Stimulated activated CD8-positive, alpha-beta memory T cell treated with anti-CD3 and anti-CD28 coated beads, Interleukin-7, amount 100 ng/mL, for 1 hour (primary cell): ENCODE measurements at places on chromosomes 11 and 22.

DNA sequence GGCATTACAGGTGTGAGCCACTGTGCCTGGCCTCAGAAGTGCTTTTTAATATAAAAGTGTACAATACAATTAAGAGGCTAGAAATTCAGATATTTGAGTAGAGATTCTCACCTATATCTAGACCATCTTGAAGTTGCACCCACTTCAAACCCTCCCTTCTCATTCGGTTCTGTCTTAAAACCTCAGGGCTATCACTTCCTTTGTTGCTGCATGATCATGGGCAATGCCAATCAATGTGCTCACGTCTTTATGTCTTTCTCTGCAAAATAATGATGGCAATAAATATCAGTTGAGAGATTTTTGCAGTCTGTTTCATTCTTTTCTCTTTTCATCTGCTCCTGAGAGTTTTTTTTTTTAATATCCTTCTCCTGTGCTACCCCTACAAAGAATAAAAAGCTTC, 9.3 kb upstream of the NUP160 start:
- no peak for DNase-seq

DNA sequence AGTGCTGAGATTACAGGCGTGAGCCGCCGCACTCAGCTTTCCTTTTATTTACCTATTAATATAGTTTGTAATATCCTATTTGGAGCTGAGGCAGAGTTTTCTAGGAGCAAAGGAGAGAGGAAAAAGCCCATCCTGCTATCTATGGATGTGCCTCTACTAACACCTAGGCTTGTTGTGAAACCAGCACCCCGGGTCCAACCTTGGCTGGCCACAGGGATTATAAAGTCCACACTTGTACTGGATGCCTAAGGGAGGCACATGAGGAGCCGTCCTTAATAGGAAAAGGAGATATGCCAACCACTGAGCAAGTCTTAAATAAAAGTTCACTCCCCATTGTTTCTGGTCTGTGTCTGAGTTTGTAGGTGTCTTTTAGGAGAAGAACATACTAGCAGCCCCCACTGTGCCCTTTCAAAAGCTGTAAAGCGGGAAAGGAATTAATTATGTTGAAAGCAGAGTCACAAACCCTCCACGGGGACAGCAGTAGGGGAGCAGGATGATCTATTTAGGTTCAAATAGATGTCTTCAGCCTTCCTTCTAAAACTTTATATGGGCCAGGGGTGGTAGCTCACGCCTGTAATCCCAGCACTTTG, 29.3 kb downstream of the RRP7A start:
- no peak for DNase-seq

DNA sequence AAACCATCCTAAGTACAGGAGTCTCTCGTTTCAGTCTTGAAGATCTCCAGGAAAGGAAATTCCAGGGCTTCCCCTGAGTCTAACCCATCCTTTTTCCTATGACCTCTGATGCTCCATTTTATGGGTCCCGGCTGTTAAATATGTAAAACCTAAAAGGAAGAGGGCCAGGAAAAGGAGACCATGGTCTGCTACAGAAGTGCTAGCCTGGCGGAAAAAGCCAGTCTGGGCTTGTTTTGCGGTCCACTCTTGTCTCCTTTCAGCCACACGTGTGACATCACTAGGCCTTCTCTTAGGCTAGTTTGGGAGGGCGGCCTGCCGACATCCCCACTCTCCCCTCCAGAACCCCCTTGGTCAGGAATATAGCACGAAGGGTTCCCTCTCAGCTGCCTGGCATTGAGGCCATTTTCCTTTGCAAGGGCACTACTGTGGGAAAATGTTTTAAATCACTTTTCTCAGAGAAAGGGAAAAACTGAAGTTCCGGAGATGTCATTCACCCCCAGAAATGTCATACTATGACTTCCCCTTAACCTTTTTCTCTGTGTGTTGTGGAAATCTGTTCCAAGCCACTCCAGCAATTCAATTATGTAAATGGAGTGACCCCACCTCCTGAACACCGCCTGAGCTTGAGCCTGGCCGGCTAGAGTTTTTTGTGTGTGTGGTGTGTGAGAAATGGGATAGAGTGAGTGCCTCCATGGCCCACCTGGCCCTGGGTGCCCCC, 86.9 kb downstream of the UBASH3B start:
- no peak for DNase-seq

DNA sequence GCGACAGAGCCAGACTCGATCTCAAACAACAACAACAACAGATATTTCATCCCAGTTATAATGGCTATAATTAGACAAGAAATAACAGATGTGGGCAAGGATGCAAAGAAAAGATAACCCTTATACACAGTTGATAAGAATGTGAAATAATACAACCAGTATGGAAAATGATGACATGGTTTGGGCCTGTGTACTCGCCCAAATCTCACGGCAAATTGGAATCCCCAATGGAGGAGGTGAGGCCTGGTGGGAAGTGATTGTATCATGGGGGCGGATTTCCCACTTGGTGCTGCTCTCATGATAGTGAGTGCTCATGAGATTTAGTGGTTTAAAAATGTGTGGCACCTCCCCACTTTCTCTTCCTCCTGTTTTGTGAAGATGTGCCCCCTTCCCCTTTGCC, 104.1 kb downstream of the C11orf87 start:
- DNase-seq: no peak

DNA sequence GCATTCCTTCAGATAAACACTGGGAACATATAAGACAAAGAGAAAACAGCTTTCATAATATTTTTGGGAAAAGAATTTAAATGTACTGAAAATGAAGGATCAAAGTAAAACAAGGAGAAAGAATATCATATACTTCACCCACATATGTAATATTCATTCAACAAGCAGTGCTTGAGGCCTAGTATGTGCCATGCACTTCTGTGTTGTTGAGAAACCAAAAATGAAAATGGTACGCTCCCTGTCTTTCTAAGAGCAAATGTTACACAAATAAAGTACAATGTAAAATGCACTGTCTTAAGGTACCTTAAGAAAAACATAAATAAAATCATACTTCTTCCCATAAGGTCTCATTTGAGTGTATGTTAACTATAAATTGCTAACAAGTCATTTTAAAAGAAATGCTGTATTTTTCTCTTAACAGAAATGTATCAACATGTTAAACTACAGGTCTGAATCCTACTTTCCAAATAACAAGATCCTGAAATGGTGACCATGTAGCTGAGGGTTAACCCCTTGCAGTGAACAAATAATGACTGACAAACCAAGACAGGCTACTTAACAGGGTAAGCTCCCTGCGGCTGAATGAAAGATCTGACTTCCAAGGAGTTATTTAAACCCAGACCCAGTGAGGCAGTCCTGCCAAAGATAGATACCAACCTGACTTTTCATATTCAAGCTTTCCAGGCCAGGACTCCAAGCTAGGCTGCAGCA, 377.6 kb downstream of the DCDC1 start:
- no peak for DNase-seq

GRCh38 chr11:75023446-75024067, 34.8 kb downstream of the NEU3 start:
- no peak for DNase-seq

DNA sequence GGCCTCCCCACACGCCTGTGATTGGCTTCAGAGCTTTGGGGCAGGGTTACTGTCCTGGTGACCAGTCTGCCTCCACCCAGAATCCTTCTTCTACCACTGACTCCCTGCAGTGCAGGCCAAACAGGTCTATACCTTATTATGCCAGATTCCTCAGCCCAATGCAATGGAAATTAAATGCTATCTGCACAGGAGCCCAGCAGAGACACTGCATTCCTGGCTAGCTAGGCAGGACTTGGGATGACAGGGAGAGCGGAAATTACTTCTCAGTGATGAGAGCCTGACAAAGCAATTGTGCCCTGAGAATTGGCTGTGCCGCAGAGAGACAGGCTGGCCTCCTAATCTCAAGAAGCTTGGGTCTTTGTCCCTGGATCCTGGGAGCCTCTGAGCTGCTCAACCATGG, 143.8 kb upstream of the NCAM1 start:
- no peak for DNase-seq

DNA sequence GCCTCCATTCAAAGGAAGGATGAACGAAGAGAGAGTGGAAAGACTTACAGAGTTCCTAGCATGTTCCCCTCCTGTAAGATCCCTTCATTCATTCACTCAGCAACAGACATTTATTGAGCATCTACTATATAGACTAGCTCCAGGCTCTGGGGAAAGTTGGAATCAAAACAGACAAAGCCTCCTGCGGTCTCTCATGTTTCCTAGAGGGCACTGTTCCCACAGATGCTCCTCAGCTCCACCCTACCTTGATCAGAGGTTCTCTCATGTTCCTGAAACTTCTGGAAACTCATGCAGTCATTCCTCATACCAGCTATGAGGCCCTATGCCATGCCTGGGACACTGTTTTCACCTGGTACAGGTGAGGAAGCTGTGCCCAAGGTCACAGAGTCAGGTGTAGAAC, 11.1 kb downstream of the ALX4 start:
- DNase-seq: no peak

- no peak for DNase-seq
These were observed 41.3 kb downstream of the PPP6R3 start for GRCh38 chr11:68501813-68502212.

GRCh38 chr22:37275622-37276021, 6.7 kb upstream of the CYTH4 start:
- DNase-seq: no peak

DNA sequence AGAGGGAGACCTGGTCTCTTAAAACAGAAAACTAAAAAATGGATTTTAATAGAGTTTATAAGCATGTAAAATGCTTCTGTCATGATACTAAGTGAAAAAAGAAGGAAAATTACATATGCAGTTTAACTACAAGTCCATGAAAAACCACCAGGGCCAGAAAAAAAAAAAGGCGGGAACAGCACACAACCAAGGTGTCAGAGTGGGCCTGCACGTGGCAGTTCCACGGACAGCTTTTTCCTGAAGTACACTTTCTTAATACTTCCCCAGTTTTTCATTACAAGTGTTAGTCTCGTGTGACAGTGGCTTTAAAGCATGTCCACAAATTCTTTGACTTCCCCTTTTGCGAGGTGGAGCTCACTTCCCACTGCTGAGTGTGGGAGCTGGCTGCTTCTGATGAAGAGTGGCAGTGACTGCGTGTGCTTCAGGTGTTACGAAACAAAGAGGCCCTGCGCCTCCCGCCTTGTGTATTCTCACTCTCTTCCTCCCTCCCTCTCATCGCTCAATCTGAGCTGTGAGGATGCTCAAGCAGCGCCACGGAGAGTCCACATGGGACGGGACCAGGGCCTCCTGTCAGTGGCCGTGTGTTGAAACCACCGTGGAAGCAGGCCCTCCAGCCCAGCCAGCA, 16.4 kb downstream of the PPM1F start:
- DNase-seq: no peak

GRCh38 chr11:19845626-19846025, 133.0 kb downstream of the NAV2 start:
- no peak for DNase-seq

GRCh38 chr11:12410006-12410728, 32.8 kb downstream of the PARVA start:
- DNase-seq: no peak

- no peak for DNase-seq
These were observed 1117.3 kb downstream of the BRD1 start for GRCh38 chr22:48710410-48710809.

- DNase-seq: no peak
These were observed 106.1 kb downstream of the CEP164 start for GRCh38 chr11:117433717-117434116.

- DNase-seq: no peak
These were observed 229.9 kb upstream of the PITPNB start for GRCh38 chr22:28148816-28149465.

- DNase-seq: no peak
These were observed 169.1 kb downstream of the RRAS2 start for GRCh38 chr11:14189874-14190273.

DNA sequence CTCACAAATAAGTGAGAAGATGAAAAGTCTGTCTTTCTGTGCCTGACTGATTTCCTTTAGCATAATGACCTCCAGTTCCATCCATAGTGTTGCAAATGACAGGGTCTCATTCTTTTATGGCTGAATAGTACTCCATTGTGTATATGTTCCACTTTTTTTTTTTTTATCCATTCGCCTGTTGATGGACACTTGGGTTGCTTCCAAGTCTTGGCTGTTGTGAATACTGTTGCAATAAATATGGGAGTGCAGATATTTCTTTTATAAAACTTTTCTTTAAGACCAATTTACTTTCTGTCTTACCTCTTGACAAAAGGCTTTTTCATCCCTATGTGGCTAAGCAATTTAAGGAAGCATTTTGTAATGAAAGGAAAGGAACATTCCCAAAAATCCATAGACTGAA, 104.6 kb downstream of the MUC15 start:
- no peak for DNase-seq

DNA sequence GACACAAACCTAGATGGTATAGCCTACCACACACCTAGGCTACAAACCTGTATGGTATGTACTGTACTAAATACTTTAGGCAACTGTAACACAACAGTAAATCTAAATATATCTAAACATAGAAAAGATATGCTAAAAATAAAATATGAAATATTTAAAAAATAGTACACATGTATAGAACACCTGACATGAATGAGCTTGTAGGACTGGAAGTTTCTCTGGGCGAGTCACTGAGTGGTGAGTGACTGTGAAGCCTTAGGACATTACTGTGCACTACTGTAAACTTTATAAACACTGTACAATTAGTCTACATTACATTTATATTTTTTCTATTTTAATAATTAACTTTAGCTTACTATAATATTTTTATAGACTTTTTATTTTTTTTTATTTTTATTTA, 1301.3 kb downstream of the FAM181B start:
- DNase-seq: no peak

DNA sequence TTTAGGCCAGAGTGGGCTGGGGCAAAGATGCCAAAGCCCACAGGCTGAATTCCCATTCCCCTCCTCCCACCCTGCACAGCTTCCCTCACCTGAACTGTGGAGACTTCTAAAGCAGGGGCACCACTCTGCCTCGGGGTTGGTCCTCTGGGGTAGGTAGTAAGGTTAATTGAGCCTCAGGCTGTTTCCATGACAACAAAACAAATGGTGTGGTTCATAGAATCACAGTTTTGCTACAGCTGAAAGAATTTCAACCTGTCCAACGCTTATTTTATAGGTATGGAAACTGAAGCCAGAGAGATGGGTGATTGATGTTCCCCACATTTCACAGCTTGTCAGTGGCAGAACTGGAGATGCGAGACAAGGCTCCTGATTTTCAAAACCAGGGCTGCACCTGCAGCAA, 109.5 kb downstream of the SNX19 start:
- no peak for DNase-seq
